ENCODE measurements at places on chromosomes 3 and 15. TPM values are rescaled to one million over a fixed set of nuclear protein-coding genes. Genes with fewer than 3 reads are reported as not detected.
A peak's percentile ranks its signal among the peaks of the same experiment; 100 is the strongest.

The RTP1 gene
- total RNA-seq: not detected

The OR5K2 gene
- total RNA-seq: not detected

The MUC4 gene
- 0.12 TPM for total RNA-seq

The LDHAL6B gene
- not detected for total RNA-seq

The ZDHHC3 gene
- 93.2 TPM for total RNA-seq

The GALNT15 gene
- total RNA-seq: not detected

- DNase-seq: no peak
Observed at GRCh38 chr3:46935989-46936558, 40.5 kb downstream of the CCDC12 start.

DNA sequence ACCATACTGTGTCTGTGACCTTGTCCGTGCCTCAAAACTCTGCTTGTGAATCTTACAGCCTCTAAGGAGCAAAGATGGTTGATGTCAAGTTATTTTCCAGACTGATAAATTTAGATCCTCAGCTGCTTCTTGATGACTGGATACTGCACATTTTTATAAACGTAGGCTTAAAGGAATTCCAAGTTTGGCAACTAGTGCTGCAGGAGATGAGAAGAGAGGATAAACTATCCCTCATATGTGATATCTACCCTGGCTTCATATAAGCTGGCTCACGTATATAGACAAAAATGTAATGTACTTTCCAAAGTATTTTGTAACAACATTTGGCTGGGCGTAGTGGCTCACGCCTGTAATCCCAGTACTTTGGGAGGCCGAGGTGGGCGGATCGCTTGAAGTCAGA, 89.6 kb downstream of the GMPS start:
- DNase-seq: no peak

DNA sequence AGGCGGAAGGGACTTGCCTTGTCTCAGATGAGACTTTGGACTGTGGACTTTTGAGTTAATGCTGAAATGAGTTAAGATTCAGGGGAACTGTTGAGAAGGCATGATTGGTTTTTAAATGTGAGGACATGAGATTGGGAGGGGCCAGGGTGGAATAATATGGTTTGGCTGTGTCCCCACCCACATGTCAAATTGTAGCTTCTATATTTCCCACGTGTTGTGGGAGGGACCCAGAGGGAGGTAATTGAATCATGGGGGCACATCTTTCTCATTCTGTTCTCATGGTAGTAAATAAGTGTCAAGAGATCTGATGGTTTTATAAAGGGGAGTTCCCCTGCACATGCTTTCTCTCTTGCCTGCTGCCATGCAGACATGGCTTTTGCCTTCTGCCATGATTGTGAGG, 89.2 kb downstream of the CGGBP1 start:
- DNase-seq: no peak

DNA sequence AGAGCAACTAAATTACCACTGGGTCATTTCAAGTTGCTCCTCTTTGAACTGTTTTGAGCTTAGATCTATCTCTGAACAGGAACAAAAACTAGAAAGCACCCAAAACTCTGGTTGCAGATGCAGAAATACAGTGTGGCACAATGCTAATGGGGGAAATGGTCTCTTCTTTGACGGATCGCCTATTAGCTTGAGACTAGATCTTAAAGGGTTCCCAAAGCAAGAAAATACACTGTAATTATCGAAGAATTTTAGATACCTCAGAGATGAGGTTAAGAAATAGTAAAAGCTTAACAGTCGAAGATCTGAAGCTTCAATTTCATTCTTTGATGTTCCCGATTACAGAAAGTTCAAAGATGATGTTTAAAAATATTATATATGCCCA, 818 bp downstream of the PPP1R2 start:
- peak; percentile 41 for DNase-seq

DNA sequence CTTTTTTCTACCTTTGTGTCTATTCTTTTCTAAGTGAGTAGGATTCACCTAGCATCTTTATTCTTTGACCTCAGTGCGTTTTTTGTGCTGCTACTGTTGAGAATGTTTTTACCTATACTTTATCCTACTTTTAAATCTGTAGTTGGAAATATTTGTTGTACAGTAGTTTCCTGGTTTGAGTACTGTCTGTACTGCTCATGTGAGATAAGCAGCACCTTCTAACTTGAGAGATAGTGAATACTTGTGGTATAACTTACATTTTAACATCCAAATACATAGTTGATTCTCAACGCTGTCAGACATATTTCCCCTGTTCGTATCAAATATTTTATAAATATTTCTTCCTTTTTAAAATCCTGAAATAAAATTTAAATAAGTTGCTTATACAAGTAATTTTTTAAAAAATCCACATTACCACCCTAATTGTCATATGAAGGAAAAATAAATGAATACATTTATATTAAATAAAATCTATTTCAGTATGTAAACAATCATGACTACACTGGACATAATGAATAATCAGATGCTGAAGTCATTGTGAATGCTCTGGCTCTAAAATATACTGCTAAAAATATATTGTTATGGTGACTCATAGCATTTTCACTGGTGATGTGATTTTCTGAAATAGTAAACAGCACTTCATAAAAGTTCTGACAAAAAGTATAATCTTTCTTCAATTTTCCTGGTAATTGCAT, 17.4 kb downstream of the ATP11B start:
- no peak for DNase-seq

DNA sequence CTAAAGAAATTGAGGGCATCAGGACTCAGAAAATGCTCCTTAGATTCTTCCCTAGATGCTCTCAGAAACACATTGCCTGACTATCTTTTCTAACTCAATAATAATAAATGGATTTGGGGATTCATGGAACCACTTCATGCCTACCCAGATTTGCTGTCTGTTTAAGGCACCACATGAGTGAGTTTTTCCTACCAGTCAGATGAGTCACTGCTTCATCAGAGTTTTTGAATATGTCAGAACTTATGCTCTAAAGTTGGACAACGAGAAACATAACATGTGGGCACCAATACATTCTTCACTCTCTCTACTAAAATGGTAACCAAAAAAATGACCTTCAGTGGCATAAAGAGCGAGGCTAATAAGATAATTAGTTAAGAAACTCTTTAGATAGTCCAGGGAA, 1135.1 kb downstream of the TUSC7 start:
- no peak for DNase-seq

- DNase-seq: no peak
Observed at GRCh38 chr15:99719096-99719541, 14.1 kb downstream of the LYSMD4 start.

GRCh38 chr3:112546216-112546759, 15.5 kb downstream of the ATG3 start:
- DNase-seq: no peak

Data from G401 (cell line).